Aortic smooth muscle cell (primary cell): ENCODE measurements at places on chromosomes 5 and 9. TPM values are rescaled to one million over a fixed set of nuclear protein-coding genes. Genes with fewer than 3 reads are reported as not detected.

Gene C7
- 2.4 and 15.2 TPM in 2 replicates for total RNA-seq

Gene CCL27
- total RNA-seq = not detected in 2 replicates

Gene PRR16
- 3.2 and 3.7 TPM in 2 replicates for total RNA-seq

Gene GOLM1
- 27.0 and 30.5 TPM in 2 replicates for total RNA-seq

Gene TXNDC8
- total RNA-seq = not detected in 2 replicates

Gene NPR3
- total RNA-seq = 24.3 and 39.2 TPM in 2 replicates

Gene CHSY3
- total RNA-seq = 11.9 and 13.2 TPM in 2 replicates

Gene PITX1
- 0.13 and 0.44 TPM in 2 replicates for total RNA-seq

Gene SLC45A2
- total RNA-seq = 0.19 TPM in 1 of 2 replicates, not detected in the other

Gene SRD5A1
- 10.0 and 11.1 TPM in 2 replicates for total RNA-seq

Gene SLC22A4
- total RNA-seq = 1.1 and 1.7 TPM in 2 replicates

Gene SEMA6A
- total RNA-seq = 0.12 and 0.40 TPM in 2 replicates

Gene NRARP
- total RNA-seq = 0.25 and 0.53 TPM in 2 replicates

Gene PCDHA13
- under 0.01 and 0.19 TPM in 2 replicates for total RNA-seq

Gene PCDHA5
- total RNA-seq = 0.06 TPM in 1 of 2 replicates, not detected in the other

Gene SHB
- total RNA-seq = 26.6 and 27.0 TPM in 2 replicates

Gene TAF9
- 78.1 and 87.4 TPM in 2 replicates for total RNA-seq
